ENCODE measurements at places on chromosomes 13 and 19.

GRCh38 chr19:650121-650520 lies 10.4 kb downstream of the FGF22 start:
- no peak for DNase-seq

DNA sequence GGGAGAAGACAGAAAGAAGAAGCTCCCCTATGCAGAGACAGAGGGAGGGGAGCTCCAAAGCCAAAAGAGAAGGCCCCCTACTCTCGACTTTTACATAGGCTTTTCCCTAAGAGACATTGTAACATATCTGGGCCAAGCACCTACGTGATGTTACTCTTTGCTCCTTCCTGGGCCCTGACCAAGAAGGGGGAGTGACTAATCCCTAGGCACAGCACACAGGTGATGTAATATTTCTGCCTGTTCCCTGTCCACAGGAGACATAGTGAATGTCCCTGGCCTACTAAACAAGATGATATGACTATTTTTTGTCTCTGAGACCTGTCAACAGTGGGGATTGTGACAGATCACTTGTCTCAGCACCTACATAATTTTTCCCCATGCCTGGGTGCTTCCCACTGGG lies 15.9 kb upstream of the ZNF254 start:
- no peak for DNase-seq

DNA sequence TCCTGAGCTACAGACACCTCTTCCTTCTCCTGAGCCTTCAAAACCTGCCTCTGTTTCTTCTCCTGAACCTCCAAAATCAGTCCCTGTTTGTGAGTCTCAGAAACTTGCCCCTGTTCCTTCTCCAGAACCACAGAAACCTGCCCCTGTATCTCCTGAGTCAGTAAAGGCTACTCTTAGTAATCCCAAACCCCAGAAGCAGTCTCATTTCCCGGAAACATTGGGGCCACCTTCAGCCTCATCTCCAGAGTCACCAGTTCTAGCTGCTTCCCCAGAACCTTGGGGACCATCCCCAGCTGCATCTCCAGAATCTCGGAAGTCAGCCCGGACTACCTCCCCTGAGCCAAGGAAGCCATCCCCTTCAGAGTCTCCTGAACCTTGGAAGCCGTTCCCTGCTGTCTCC lies 10.0 kb downstream of the CHAMP1 start:
- no peak for DNase-seq

DNA sequence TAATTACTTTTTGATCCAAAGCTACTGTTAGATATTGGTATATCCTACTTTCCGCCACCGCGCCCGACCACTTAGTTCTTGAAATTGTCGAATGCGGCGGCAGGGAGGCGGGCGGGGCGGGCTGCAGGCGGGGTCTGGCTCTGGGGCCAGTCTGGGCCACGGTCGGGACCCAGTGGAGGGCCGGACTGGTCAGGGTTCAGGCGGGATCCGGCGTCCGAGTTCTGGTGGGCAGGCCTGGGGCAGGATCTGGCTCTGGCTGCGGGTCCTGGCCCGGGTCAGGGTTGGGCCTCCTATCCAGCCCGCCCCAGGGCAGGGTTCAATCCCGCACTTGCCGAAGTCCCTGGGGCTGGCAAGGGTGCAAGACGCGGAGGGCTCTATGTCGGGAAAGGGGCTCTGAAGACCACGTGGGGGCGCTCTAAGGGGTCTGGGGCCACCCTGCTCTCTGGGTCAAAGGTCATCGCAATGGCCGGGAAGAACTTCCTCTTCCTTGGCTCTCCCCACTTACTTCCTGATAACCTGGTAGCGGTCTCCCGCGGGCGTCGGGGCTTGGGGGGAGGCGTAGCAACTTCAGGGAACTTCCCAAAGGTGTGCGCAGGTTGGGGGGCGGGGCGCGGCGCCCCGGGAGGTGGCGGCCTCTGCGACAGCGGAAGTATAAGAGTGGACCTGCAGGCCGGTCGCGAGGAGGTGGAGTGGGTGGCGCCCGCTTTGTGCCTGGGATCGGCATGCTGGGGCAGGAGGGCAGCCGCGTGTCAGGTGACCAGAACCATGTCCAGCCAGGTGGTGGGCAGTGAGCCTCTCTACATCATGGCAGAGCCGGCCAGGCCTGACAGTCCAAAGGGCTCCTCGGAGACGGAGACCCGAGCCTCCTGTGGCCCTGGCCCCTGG lies 83.4 kb downstream of the MRPL57 start:
- no peak for DNase-seq

GRCh38 chr19:29309637-29310036 lies 96.7 kb upstream of the UQCRFS1 start:
- no peak for DNase-seq

GRCh38 chr19:17490411-17490810 lies 20.1 kb downstream of the SLC27A1 start:
- DNase-seq = no peak

GRCh38 chr19:3818466-3818865 lies 32.3 kb upstream of the MATK start:
- peak; percentile 67 for DNase-seq

GRCh38 chr13:75687150-75687763 lies 51.1 kb downstream of the LMO7 start:
- peak; percentile 72 for DNase-seq

- DNase-seq = no peak
Measured at GRCh38 chr19:36093687-36094086, 17.3 kb upstream of the OVOL3 start.

DNA sequence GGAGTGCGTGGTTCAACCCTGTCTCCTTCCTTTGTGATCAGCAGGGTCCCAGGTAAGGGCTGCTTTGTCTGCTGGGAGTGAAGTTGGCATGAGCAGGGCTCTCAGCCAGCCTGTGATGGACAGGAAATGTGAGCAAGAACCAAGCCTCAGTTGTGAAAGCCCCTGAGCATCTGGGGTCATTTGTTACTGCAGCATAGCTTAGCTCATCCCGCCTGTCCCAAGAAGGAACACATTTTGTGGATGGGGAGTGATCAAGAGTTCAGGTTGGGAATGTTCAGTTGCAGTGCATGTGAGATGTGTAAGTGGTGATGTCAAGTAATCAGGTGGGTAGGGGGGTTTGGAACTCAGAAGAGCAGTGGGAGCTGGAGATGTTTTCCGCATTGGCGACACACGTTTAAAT lies 152.4 kb downstream of the DPF1 start:
- DNase-seq = no peak
